ENCODE measurements at places on chromosomes 6 and 20. TPM values are rescaled to one million over a fixed set of nuclear protein-coding genes. Genes with fewer than 3 reads are reported as not detected.

DNA sequence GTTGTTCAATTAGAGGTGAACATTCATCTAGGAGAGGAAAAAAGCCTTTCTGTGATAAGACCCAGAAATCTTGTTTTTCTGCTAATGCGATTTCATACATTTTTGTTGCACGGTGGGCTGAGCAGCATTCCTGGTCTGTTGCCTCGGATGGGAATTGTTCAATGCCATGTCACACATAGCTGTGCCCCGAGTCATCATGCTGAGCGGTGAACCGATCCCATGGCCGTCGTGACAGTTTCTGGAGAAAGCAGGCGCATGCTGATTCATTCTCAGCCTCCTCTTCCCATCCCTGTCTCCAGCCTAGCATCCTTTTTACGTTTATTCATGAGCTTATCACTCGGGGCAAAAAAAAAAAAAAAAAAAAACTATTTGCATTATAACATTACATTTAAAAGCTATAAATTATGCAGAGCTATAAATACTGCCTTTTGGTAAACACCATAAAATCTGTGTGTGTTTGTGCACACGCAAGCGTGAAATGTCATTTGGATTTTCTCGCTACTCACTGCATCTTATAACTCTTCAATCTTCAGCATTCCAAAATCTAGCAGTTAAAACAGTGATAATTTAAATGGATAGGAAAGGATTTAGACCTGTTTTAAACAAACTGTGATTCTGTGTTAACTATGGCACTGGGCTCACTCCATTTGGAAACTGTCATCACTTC, 58.9 kb upstream of the IFNGR1 start:
- DNase-seq = no peak

GRCh38 chr6:17987447-17987696, at the start of gene KIF13A:
Gene KIF13A, minus strand, starts transcription at chr6:17987635. Its CDS starts 172 bp downstream, at chr6:17987463.
- no peak for DNase-seq

GRCh38 chr6:1485678-1486077, 96.3 kb downstream of the FOXF2 start:
- DNase-seq = no peak

GRCh38 chr6:24827970-24828369, 29.3 kb upstream of the ARMH2 start:
- DNase-seq = no peak

- no peak for DNase-seq
These were observed 367.8 kb upstream of the CDH4 start for GRCh38 chr20:60884277-60884676.

DNAH8 gene
- total RNA-seq = not detected

GRCh38 chr6:123777563-123777962, 26.1 kb upstream of the NKAIN2 start:
- no peak for DNase-seq

- DNase-seq = no peak
These were observed 118.6 kb upstream of the UST start for GRCh38 chr6:148628251-148628650.

NECAB3 gene
- 59.9 TPM for total RNA-seq

THBD gene
- total RNA-seq = 20.6 TPM

DNA sequence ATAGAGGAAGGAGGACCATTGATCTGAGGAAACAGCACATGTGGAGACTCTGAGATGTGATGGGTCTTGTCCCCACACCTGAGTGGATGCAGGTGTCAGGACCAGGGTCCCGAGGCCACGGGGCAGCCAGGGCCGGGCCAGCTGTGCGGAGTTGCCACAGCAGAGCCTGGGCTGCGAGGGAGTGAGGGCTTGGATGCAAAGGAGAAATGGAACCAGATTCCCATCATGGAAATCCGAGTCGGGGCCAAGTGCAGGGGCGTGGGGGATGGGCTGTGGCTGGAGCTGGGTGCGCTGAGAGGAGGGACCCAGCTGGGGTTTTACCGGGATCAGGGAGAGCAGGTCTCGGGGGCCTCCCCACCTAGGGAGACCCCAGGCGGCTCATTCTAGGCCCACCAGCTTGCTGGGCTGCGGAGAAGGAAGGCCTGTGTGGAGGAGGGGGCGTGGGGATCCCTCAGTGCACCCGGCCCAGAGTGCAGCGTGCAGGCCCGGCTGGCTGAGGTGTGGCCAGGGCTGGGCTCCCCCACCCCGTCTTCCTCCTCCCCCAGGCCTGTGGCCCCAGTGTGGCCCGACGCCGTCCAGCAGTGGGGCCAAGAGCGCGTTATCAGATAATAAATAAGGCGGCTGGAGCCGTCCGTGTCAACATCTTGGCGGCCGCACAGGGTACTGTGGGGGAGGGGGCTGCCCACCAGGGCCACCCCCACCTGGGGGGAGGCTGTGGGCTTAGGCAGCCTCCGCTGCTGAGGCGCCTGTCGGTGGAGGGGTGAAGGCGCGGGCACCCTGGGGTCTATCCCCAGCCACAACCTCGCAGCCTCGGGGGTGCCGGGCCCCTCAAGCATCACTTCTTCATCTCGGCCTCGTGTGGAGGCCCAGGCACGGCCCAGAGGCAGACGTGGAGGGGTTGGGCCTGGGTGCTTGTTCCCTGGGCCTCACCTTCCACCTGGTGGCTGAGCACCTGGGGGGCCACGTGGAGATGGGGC, 17.2 kb downstream of the GATA5 start:
- no peak for DNase-seq

- peak; percentile 55 for DNase-seq
These were observed 63.0 kb downstream of the PTPN1 start for GRCh38 chr20:50572938-50573777.

- no peak for DNase-seq
These were observed 27.0 kb downstream of the ITCH start for GRCh38 chr20:34389954-34390555.

NR2E1 gene
- not detected for total RNA-seq

DNA sequence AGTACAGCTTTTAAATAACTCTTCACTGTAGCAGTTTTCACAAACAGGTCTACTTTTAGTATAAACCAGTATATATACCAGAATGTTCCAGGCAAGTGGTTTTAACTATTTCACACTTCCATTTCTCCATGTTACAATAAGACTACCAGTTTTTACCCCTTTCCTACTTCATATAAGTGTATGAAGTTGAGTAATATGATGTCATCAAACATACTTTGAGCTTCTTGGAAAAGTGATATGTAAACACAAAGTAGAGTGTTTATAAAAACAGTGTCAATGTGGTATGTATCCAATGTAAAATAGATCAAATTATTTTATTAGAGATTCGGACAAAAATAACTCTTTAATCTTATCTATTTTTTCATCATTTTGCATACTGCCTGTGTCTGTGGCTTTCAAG, 2.5 kb upstream of the PAQR8 start:
- DNase-seq = no peak

DNA sequence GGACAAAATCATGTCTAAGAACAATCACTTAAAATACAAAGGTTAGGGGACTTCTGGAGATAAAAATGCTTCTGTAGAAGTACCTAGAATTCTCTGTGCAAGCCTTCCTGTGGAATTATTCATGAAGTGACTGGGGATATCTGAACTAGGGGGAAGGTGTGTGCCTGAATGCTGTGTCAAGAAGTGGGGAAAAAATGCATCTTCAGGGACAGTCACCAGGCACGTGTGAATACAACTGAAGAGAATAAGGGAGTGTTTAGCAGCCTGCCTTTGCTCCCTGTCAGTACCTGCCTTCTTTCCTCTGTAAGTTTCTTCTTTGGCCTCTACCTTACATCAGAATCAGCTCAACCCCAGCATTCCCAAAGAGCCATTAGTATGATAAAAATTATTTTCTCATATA, 201.0 kb downstream of the ASCC3 start:
- no peak for DNase-seq

TMC2 gene
- total RNA-seq = 0.06 TPM

GRCh38 chr20:2138396-2138795, 36.8 kb downstream of the STK35 start:
- no peak for DNase-seq

DNA sequence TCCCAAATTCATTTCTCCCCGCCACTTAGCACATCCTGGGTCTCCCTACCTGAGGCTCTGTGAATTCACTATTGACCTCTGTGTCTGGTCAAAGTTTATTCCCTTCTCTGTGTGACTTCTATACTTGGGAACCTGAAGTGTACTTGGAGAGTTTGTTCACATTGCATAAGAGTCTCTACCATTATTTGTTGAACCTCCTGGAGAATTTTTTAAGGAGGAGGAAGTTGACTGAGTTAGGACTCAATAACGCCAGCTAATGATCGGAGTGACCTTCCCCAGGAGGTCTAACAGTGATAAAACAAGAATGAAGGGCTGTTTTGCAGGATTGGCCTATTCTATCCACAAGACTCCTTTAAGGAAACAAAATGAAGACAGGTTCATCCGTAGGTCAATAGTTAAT, 23.6 kb downstream of the STMND1 start:
- DNase-seq = no peak

LAMA2 gene
- 125 TPM for total RNA-seq

DNA sequence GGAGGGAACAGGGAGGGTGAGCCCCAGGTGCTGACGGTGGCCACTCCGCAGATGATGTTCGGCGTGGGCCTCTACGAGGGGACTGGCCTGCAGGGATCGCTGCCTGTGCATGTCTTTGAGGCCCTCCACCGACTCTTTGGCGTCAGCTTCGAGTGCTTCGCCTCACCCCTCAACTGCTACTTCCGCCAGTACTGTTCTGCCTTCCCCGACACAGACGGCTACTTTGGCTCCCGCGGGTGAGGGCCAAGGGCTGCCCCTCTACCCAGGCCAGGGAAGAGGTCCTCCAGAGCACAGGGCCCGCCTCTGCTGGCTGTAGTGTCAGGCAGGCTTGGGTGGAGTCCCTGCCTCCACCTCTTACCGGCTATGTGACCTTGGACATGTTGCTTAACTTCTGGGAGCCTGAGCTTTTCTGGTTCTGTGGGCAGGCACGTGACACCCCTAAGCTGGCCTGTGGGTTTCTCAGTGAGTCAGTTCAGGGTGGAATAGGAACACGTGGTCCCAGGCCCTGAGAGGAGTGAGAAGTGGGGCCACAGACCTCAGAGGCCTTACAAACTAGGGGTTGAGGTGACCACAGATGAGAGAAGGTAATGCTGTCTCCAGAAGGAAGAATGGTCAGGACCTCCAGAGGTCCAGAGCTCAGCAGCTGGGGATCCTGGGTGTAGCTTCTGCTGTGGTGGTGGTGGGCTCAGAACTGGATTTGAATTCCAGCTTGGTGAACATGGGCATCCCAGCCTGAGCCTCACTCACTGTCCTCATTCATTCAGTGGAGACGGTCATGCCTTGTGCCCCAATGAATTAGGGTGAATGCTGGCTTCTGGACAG, 11.9 kb downstream of the PCIF1 start:
- DNase-seq = peak; percentile 67

- DNase-seq = no peak
These were observed 4.9 kb downstream of the OVOL2 start for GRCh38 chr20:18052856-18053255.

DNA sequence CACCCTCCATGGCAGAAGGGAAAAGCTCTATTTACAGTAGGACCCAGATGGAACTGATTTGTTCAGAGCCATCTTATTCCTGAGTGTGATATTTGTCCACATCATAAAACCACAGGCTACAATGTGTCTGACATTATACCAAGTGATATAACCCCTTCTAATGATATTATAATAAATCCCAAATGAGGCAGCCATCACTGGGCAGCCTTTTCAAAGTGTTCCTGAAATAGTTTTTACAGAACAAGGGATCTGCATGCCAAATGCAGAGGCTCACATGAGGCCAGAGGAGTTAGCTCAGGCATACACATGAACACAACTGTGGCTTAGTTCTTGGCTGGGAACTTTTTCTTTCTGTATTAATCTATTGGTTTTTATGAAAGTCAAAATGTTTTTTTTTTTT, 207.7 kb downstream of the MAFB start:
- DNase-seq = no peak

WFDC2 gene
- total RNA-seq = 6.9 TPM

DNA sequence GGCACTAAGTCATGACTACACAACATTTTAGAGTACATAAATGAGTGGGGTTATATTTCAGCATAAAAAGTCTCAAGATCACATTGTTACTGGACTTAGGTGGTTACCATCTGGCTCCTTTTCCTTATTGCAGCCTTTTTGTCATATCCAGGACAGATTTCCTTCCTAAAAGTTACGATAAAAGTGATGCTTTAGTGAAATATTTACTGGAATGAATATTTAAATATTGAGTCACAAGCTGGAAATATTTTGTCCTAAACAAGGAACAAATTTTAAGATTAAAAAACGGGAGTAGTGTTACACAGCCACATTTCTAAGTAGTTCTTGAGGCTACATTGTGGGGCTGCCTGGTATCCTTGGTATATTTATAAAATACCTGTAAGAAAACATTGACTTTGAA, 52.2 kb downstream of the CDC40 start:
- DNase-seq = no peak

CFAP206 gene
- 0.42 TPM for total RNA-seq

KCNB1 gene
- 2.0 TPM for total RNA-seq
